ENCODE measurements at places on chromosomes 7 and 10.

DNA sequence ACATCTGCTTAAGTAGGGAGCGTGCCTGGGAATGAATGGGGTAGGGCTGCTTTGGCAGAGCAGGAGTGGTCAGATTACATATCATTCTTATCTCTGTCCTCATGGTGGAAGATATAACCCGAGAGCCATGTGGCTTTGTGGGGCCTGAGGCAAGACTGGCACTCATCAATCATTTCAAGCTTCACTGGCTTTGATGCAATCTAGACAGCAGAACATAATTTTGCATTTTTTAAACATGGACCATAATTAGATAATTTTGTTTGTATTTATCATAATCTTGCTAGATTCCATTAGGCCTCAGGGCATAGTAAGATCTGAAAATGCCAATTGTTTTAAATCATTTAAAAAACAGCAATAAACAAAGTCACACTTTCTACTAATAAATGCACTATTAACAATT lies 480.3 kb downstream of the NXPH1 start:
- DNase-seq: no peak

DNA sequence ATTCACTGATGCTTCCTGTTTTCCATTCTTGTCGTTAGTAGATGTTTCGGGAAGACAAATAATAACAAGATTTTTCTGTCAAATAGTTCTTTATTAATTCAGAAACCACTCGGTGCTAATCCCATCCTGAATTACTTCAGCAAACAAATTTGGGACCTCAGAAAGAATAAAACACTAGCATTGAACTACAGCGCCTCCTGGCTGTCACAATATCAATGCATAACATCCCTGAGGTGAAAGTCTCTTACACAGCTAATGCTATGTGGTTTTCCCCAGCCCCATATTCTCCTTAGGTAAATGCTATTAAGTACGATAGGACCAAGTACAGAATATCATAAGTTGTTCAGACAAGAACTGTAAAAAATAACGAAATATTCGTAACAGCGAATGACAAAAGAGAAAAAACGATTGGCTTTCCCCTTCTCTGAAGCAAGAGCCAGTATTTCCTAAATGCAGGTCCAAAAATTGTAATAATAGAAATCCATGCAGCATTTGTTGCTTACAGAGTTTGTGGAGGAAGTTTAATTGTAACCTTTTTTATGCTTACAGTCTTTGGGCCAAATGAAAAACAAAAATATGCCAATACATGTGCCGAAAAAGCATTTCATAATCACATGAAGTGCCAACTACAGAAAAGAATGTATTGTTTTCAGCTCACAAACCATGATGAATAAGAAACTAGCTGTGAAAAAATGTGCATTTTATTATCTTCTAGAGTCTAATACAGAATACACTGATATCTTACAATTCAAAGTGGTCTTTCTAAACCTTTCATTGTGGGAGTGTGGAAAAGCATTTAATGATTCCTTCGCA lies 47.3 kb downstream of the MYPN start:
- DNase-seq: peak; percentile 70

GRCh38 chr10:21495752-21496342 lies 29.6 kb downstream of the SKIDA1 start:
- DNase-seq: peak; percentile 82

DNA sequence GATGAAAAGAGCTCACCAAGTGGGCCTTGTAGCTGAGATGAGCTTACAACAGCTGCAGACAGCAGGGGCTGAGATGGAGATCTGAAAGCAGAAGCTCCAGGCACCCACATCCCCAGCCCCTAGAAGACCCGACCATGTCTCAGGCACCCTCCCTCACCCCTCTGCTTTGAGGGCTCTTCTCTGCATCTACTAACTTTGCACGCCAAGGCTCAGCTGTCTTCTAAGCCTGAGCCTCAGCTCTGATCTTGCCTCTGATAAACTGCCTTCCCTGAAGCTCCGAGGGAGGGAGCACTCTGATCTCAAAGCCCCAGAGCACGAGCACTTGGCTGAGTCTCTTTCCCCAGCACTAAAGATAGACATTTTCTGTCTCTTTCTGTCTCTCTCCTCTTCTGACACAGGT lies 42.0 kb downstream of the ANXA8 start:
- DNase-seq: no peak

- DNase-seq: no peak
These were observed 32.7 kb upstream of the ZNF438 start for GRCh38 chr10:31064348-31064747.

- no peak for DNase-seq
These were observed 596 bp upstream of the GDF2 start for GRCh38 chr10:47321521-47322195.

- DNase-seq: no peak
These were observed 11.5 kb downstream of the ARL3 start for GRCh38 chr10:102702742-102703141.

GRCh38 chr7:95527033-95527775 lies 41.5 kb downstream of the ASB4 start:
- DNase-seq: no peak

GRCh38 chr7:51700593-51701215 lies 384.1 kb upstream of the COBL start:
- no peak for DNase-seq

All from activated CD4-positive, alpha-beta T cell treated with anti-CD3 and anti-CD28 coated beads for 4 hours (primary cell).